ENCODE measurements at places on chromosomes 6 and 20.

- no peak overlapping the region for H3K27ac ChIP-seq
- H3K27me3 ChIP-seq: peaks cover 31% of the 10 kb centered on the region
- no peak for DNase-seq
- no peak overlapping the region for H3K4me3 ChIP-seq
These were observed 87.4 kb downstream of the PCSK2 start for GRCh38 chr20:17314264-17314663.

- no peaks in the 10 kb centered on the region for H3K36me3 ChIP-seq
- DNase-seq: no peak
- peaks cover 9% of the 10 kb centered on the region for H3K4me1 ChIP-seq
- H3K4me3 ChIP-seq: peak overlapping the region; percentile 41
These were observed 19.1 kb upstream of the IRF4 start for GRCh38 chr6:372336-372911.

DNA sequence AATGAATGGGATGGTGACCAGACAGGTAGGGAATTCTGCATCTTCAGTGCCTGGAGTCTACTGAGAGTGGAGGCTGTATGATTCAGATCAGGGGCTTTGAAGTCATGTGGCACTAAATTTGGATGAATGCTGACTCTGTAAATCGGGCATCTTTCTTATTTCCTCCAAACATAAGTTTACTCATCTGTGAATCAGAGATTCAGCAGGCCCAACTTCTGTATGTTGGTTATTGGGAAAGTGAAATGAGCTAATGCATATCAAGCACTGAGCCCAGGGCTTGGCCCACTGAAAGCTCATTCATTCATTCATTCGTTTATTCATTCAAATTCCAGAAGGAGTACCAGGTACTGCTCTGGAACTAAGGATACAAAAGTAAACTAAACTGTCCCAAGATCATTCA, 192.3 kb upstream of the RIN2 start:
- no peaks in the 10 kb centered on the region for H3K4me1 ChIP-seq
- H3K4me3 ChIP-seq: no peak overlapping the region
- no peaks in the 10 kb centered on the region for H3K36me3 ChIP-seq
- DNase-seq: no peak
- H3K27ac ChIP-seq: no peak overlapping the region

GRCh38 chr20:8851446-8851845, 217.4 kb upstream of the PLCB4 start:
- no peak for DNase-seq
- no peaks in the 10 kb centered on the region for H3K4me1 ChIP-seq
- no peak overlapping the region for H3K4me3 ChIP-seq
- no peak overlapping the region for H3K27ac ChIP-seq
- H3K36me3 ChIP-seq: no peaks in the 10 kb centered on the region

- no peak overlapping the region for H3K27ac ChIP-seq
- H3K36me3 ChIP-seq: no peaks in the 10 kb centered on the region
- DNase-seq: no peak
- H3K4me1 ChIP-seq: peaks cover 10% of the 10 kb centered on the region
- H3K4me3 ChIP-seq: no peak overlapping the region
These were observed 2.8 kb downstream of the AHCY start for GRCh38 chr20:34300256-34300806.

GRCh38 chr20:33444797-33445560, 1.4 kb upstream of the SNTA1 start:
- H3K4me1 ChIP-seq: peaks cover 17% of the 10 kb centered on the region
- peak; percentile 6 for DNase-seq
- H3K36me3 ChIP-seq: peaks cover 8% of the 10 kb centered on the region
- H3K27ac ChIP-seq: peak overlapping the region; percentile 90

GRCh38 chr6:149821492-149821891, 42.7 kb downstream of the LRP11 start:
- H3K27ac ChIP-seq: no peak overlapping the region
- H3K4me1 ChIP-seq: no peaks in the 10 kb centered on the region
- H3K27me3 ChIP-seq: peaks cover 14% of the 10 kb centered on the region
- DNase-seq: no peak
- no peak overlapping the region for H3K4me3 ChIP-seq

Data from effector memory CD8-positive, alpha-beta T cell (primary cell).